Lung (tissue), 17 donors: ENCODE measurements at places on chromosomes 2 and 18. TPM values are rescaled to one million over a fixed set of nuclear protein-coding genes. Genes with fewer than 3 reads are reported as not detected.

The ERBB4 gene
- 9.4 TPM for total RNA-seq

- peak; percentile 97 for DNase-seq
These were observed at the start of gene LBH for GRCh38 chr2:30231212-30231995. TSS of gene LBH (plus strand) at chr2:30231534. CDS start at chr2:30231739, 205 bp downstream.

DNA sequence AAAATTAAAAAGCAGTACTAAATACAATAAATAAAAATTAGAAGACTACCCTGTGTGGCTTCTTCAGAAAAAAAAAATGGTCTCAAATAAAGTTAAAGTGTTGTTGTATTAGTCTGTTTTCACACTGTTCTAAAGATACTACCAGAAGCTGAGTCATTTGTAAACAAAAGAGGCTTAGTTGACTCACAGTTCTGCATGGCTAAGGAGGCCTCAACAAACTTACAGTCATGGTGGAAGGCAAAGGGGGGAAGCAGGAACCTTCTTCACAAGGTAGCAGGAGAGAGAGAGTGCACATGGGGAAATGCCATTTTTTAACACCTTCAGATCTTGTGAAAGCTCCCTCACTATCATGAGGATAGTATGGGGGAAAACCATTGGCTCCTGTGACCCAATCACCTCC, 612.8 kb downstream of the RNF144A start:
- no peak for DNase-seq

- no peak for DNase-seq
These were observed 212.8 kb upstream of the LRRTM1 start for GRCh38 chr2:80517316-80517715.

The SP140 gene
- 5.5 TPM for total RNA-seq

- no peak for DNase-seq
These were observed 546.6 kb upstream of the CDH2 start for GRCh38 chr18:28723506-28723905.

The PROM2 gene
- total RNA-seq = 11.5 TPM

- DNase-seq = no peak
These were observed 76.9 kb downstream of the MYO1B start for GRCh38 chr2:191321861-191322662.

The CAPN14 gene
- total RNA-seq = 0.21 TPM
